ENCODE measurements at places on chromosomes 6 and 20. TPM values are rescaled to one million over a fixed set of nuclear protein-coding genes. Genes with fewer than 3 reads are reported as not detected.

DNA sequence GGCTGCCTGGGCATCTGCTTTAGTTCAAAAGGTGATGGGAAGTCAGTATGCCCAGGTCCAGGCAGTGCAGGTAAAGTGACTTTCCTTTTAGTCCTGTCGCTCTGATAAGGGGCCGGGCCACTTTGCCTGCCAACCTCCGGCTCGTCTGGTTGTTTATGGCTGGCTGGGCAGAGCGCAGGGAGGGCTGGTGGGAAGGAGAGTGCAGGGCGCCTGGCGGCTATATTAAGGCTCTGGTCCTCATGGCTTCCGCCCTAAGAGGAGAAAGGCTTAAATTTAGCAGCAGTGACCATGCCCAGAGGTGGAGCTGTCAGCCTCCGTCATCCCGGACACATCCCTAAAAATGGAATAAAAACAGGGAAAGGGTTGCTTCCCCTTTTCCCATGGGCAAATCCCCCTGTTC, 14.6 kb downstream of the GATA5 start:
- DNase-seq: no peak

GRCh38 chr6:158488065-158488464, 71.8 kb upstream of the TMEM181 start:
- DNase-seq: no peak

CST4 gene
- polyA plus RNA-seq: not detected

NEU1 gene
- polyA plus RNA-seq: 331 TPM

DNA sequence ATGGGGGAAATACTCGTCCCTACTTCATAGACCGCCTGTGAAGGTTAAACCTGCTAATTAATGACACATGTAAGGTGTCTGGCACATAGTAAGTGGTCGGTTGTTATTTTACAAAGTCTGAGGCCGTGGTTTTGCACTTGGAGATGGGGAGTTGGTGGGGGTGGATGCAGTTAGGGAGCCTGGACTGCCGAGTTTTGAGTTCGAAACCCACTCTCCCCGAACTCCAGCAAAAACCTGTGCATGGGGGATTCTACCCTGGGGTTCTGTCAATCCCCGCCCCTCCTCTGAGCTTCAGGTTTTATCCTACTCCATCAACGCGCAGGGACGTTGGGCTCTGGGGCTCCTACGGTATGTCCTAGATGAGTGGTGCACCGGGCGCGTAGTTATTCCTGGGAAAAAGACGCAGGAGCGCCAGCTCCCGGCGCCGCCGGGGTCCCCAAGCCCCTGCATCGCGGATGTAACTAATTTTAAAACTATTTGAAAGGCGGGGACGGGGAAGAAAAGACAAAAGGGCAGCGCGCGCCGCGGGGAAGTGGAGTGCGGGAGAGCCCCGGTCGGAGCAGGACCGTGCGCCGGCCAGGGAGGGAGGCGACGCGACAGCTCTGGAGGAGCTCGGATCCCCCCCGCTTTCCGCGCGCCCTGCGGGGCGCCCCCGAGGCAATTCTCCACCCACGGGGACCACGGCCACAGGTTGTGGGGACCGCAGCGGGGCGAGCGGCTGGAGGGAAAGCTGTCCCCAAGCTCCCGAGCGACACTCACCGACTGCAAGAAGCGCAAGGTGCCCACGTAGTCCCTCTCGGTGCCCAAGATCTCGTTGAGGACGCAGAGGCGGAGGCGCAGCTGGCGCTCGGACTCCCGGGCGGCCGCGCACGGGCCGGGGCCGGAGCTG, 672 bp downstream of the PREX1 start:
- no peak for DNase-seq

GRCh38 chr6:96811136-96811535, 26.1 kb downstream of the GPR63 start:
- DNase-seq: no peak

- DNase-seq: no peak
These were observed 175.9 kb upstream of the AFDN start for GRCh38 chr6:167650730-167651317.

- peak; percentile 47 for DNase-seq
These were observed at the start of gene B3GAT2 for GRCh38 chr6:70956451-70957283. Gene B3GAT2, minus strand, starts transcription at chr6:70957060. Its CDS starts 631 bp downstream, at chr6:70956429.

GRCh38 chr6:36963451-36964290, 9.1 kb downstream of the PI16 start:
- DNase-seq: no peak

GRCh38 chr6:148703900-148704299, 42.9 kb upstream of the UST start:
- no peak for DNase-seq

EYA4 gene
- 0.33 TPM for polyA plus RNA-seq

GRCh38 chr20:8534368-8535160, 402.5 kb downstream of the PLCB1 start:
- DNase-seq: no peak

PRDM13 gene
- not detected for polyA plus RNA-seq

WFDC5 gene
- polyA plus RNA-seq: not detected

GRCh38 chr6:14810021-14810420, 435.8 kb upstream of the JARID2 start:
- no peak for DNase-seq

DNA sequence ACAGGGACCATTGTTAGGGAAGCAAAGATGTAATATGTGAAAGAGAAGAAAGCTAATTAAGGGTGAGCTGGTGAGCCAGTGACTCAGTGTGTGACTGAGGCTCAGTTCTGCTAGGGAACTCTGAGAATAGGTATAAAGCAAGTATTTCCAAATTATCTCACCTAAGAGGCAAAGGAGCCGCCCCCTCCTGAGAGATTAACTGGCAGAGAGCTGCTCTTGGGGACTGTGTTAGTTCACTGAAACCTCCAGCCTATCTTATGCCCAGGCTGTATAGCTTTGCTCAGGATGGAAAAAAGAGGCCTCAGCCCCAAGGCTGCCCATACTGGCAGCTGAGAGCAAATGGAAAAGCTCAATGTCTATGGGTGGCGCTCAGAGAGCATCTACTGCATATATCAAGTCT, 152.0 kb downstream of the PAK5 start:
- no peak for DNase-seq

FKBP1C gene
- 0.30 TPM for polyA plus RNA-seq

ANGPT4 gene
- not detected for polyA plus RNA-seq

DNA sequence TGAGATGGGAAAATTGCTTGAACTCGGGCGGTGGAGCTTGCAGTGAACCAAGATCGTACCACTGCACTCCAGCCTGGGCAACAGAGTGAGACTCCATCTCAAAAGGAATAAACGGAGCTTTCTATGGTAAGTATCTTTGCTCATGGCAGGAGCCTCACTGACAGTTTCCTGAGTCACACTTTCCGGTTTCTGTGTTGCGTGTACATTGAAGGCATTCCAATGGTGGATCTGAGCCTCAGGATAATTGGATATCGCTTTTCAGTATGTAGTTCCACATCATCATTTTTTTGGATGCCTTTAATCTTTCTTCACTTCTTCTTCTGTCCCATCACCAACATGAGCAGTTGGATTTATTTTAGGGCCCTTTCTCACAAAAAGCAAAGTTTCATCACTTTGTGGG, 28.6 kb upstream of the GTSF1L start:
- no peak for DNase-seq

BPI gene
- polyA plus RNA-seq: 0.66 TPM

OR2J2 gene
- not detected for polyA plus RNA-seq

DNA sequence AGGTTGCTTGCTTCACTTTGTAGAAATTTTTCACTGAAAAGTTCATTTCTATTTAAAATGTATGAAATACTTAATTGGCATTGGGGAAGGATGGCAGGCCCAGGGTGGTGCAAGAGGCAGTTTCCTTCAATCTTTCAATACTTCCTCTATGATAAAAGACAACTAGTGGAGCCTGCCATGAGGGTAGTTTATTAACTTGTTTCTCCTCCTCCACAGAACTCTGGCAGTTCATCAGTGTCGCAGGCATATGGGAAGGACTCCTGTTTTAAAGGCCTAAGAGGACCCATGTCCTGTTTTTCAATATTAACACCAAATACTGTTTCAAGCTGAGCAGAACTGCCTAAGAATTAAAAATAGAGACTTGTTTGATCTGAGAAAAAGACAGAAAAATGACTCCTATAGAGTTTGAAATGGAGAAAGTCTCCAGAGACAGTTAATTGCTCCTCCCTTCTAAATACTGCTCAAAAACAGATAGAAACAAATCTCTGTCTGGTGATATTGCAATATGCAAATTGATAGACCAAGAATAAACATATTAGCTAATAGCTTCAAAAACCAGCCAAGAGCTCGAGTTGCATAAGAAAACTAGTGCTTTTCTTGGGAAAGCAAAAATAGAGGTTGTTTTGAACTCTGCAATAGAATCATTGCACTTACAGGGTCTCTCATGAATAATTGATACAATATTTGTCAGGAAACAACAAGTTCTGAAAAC, 665.7 kb upstream of the SLC35B3 start:
- DNase-seq: no peak

DNA sequence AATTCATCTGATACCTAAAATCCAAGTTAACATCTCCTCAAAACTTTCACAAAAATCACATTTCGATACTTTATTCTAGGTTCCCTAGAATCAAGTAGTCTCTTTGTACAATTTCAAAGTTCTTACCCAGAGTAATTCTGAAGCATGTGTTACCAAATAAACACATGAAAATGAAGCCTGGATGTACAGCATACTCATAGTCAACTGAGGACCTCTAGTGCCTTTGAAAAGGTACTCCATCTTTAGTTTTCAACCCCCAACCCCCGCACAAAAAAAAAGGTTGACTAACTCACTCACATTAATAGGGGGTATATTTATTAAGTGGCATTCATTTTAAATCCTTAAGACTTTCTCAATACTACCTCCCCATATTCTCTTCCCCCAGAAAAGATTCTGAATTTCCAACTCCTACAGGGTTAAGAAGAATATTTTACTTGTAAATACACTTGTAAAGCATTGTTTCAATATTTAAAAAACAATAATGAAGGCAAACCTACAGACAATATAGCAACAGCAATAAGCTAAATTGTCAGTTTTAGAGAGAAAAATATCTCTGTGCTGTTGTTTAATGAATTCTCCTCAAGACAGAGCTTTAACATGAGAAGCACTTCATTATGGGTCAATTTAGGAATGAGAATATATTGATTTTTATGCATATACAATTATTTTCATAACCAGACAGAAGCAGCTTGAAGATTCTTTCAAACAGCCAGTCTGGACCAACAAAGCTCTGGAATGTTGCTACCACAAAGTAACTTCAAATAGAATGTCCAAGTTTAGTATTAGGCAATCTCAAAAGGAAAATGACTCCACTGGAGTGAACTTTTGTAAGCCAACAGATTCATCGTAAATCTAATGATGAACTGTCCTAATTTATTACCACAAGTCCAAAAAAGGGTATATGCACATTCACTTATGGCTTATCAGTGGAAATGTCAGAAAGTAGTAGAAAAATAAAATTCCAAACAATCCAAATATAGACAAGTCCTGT, 3.3 kb downstream of the PLN start:
- peak; percentile 65 for DNase-seq

DNA sequence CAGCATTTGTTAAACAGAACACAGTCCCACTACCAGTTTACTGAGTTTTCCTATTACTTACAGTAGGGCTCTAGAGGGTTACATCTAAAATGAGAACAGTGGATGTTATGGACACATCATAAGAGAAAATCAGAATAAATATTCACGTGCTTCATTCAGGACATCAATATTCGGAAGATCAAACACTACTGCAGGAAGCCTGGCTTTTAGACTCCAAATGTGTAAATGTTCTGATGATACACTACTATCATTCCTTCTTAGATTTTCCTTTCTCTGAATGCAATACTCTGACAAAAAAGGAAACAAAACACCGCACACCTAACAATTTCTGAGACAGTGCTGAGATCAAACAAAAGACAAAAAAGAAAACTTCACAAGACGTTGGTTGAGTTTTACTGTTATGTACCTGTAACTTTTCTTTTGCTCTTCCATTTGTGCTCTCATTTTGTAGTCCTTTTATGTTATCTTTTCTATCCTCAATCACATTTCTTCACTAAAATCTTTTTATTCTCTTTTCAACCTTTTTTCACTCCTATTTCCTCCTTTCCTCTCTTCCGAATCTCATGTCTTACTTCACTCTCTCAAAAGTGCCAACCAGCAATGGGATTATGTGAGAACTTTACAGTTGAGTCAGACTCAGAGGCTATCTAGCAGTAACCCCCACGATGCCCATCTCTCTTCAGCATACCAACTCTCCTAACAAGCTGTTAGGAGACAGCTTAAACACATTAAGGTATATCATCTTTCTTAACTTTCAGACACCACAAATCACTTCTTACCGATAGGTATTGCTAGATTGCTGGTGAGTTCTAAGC, 1.7 kb downstream of the FAM184A start:
- no peak for DNase-seq
